Activated naive CD8-positive, alpha-beta T cell treated with anti-CD3 and anti-CD28 coated beads, Interleukin-2, amount 10 ng/mL, durations not matched to agents 7 days and 5 days (primary cell): ENCODE measurements at places on chromosomes 2 and 18. TPM values are rescaled to one million over a fixed set of nuclear protein-coding genes. Genes with fewer than 3 reads are reported as not detected.

DNA sequence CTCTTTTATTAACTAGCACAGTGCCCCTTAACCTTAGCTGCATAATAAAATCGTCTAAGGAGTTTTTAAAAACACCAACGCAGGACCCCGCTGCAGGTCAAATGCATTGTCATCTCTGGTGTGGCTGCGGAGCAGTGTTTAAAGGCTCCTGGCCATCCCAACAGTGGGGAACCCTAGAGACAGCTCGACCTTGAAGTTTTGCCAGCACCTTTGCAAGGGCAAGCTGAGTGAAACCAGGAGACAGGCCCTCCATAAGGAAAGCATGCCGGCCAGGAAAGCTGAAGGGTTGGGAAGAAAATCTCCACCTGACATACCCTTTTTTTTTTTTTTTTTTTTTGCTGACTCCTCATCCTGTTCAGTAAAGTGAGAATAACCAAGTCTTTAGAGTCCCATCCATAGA lies 349.0 kb downstream of the CMPK2 start:
- H3K27ac ChIP-seq: no peak overlapping the region
- H3K4me3 ChIP-seq: no peak overlapping the region
- DNase-seq: no peak
- no peaks in the 10 kb centered on the region for H3K36me3 ChIP-seq
- no peaks in the 10 kb centered on the region for H3K27me3 ChIP-seq

Gene FSHR
- not detected for total RNA-seq

Gene DLX2
- not detected for total RNA-seq

Gene FOXD4L1
- total RNA-seq: 0.47 TPM

GRCh38 chr2:169711751-169712509 lies 17.7 kb downstream of the PHOSPHO2 start:
- DNase-seq: no peak
- H3K27ac ChIP-seq: no peak overlapping the region
- H3K4me1 ChIP-seq: peaks cover 7% of the 10 kb centered on the region
- no peaks in the 10 kb centered on the region for H3K27me3 ChIP-seq
- H3K4me3 ChIP-seq: no peak overlapping the region

Gene MROH2A
- not detected for total RNA-seq

GRCh38 chr2:162710287-162710890 lies 128.2 kb downstream of the KCNH7 start:
- H3K4me3 ChIP-seq: no peak overlapping the region
- H3K36me3 ChIP-seq: no peaks in the 10 kb centered on the region
- no peak overlapping the region for H3K27ac ChIP-seq
- no peaks in the 10 kb centered on the region for H3K4me1 ChIP-seq

DNA sequence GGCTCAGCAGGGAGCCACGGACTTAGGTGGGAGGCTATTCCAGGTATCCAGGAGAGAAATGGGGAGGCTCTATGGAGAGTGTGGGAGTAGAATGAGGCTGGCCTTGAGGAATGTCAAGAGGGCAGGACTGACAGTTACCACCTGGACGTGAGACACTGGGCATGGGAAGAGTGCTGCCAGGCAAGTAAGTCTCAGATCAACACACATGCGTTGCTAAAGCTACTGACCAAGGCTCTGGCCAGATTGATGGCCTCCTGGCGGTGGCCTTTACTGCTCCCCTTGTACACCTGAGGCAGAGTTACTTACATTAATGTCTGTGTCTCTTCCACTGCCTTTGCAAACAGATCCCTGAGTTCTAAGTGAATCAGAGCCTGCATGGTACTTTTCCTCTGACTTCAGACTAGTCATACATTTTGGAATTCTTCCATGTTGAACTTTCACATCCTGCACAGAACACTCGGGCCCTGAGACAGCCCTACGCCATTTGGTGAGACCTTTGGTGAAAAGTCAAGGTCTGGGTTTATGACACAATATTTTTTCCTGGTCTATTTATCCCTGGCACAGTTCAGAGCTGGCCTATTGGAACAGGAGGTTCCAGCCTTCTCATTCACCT lies 398.8 kb upstream of the TRIB2 start:
- no peak overlapping the region for H3K27ac ChIP-seq
- H3K4me1 ChIP-seq: peaks cover 17% of the 10 kb centered on the region
- H3K4me3 ChIP-seq: no peak overlapping the region
- DNase-seq: no peak
- H3K36me3 ChIP-seq: peaks cover 4% of the 10 kb centered on the region

Gene DHRS9
- 0.36 TPM for total RNA-seq

- no peak for DNase-seq
- H3K4me1 ChIP-seq: peaks cover 68% of the 10 kb centered on the region
- peaks cover 60% of the 10 kb centered on the region for H3K36me3 ChIP-seq
- H3K27me3 ChIP-seq: no peaks in the 10 kb centered on the region
- no peak overlapping the region for H3K4me3 ChIP-seq
- no peak overlapping the region for H3K27ac ChIP-seq
These were observed 15.7 kb downstream of the MAL start for GRCh38 chr2:95041060-95041823.

DNA sequence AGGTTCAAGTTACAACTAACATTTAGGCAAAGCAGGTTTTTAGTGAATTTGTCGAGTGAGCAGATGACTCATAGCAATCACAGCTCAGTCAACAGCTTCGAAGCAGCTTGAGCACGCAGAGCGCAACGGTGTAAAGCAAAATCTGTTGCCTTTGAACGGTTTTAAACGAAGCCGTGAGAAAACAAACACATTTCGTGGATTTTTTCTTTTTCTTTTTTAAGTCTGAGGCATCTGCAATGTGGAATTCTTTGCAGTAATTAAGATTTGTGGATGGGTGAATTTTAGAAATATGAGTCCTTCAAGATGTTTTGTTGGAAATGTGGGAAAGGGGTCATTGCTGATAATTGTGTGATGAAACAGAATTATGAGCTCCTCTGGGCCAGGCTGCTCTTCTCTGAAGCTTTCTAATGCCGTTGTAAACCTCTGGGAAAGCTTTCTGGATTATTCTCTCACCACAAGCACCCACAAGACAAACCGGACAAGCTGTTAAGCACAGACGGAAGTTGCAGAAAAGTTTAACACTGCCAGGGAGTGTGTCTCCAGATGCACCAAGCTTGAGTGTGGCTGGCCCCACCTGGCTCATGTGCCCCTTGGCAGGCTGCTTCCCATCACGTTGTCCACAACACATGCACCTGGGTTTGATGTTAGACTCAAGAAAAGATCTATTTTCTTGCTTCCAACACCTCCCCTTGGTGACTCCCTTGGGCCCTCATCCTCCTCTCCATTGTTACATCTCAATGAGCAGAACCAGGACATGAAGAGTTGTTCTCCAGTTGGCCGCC lies 224.7 kb downstream of the ACKR3 start:
- H3K36me3 ChIP-seq: no peaks in the 10 kb centered on the region
- no peak overlapping the region for H3K27ac ChIP-seq
- DNase-seq: no peak
- H3K4me1 ChIP-seq: no peaks in the 10 kb centered on the region
- no peak overlapping the region for H3K4me3 ChIP-seq

GRCh38 chr2:135914485-135914884 lies 38.2 kb upstream of the MCM6 start:
- no peaks in the 10 kb centered on the region for H3K27me3 ChIP-seq
- peaks cover 13% of the 10 kb centered on the region for H3K4me1 ChIP-seq
- H3K36me3 ChIP-seq: peaks cover 14% of the 10 kb centered on the region
- H3K27ac ChIP-seq: no peak overlapping the region
- DNase-seq: no peak

- H3K4me1 ChIP-seq: no peaks in the 10 kb centered on the region
- H3K27me3 ChIP-seq: peaks cover 24% of the 10 kb centered on the region
- no peak overlapping the region for H3K4me3 ChIP-seq
- DNase-seq: no peak
- H3K36me3 ChIP-seq: no peaks in the 10 kb centered on the region
These were observed 684.4 kb downstream of the NRXN1 start for GRCh38 chr2:50347358-50348044.

Gene ITPRIPL1
- total RNA-seq: 32.8 TPM

DNA sequence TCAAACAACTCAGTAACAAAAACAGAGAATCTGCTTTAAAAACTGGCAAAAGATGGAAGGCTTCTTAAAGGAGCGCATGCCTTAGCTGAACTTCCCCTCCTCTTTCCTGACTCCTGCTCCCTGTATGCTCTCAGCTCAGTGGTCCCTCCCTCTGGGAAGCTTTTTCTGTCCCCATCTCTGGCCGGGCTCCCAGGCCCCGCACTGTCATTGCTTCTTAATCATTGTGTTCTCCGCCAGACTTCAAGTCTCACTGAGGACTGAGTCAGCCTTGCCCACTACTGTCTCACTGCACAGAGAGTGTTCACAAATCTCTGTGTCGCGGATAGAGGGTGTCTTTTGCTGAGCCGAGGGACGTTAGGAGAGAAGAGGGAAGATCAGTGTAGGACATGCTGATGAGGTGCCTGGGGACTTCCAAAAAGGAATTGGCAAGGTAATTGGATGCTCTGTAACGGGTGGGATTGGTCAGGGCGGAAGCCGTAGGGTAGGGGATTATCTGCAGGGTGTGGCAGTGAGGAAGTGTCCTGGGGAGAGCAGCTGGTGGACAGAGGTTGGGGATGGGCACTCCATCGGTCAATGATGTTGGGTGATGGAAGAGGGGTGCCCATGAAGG lies 16.2 kb downstream of the TOGARAM2 start:
- H3K36me3 ChIP-seq: no peaks in the 10 kb centered on the region
- no peaks in the 10 kb centered on the region for H3K27me3 ChIP-seq

- DNase-seq: no peak
- no peak overlapping the region for H3K27ac ChIP-seq
- H3K4me1 ChIP-seq: no peaks in the 10 kb centered on the region
- H3K4me3 ChIP-seq: no peak overlapping the region
- peaks cover 4% of the 10 kb centered on the region for H3K27me3 ChIP-seq
These were observed 73.7 kb upstream of the COPS8 start for GRCh38 chr2:237012004-237012403.

GRCh38 chr2:126399001-126399400 lies 257.0 kb upstream of the GYPC start:
- H3K27ac ChIP-seq: no peak overlapping the region
- peaks cover 19% of the 10 kb centered on the region for H3K27me3 ChIP-seq
- no peaks in the 10 kb centered on the region for H3K36me3 ChIP-seq
- no peak overlapping the region for H3K4me3 ChIP-seq

GRCh38 chr2:42733852-42734251 lies 30.1 kb downstream of the OXER1 start:
- H3K27ac ChIP-seq: no peak overlapping the region
- no peak overlapping the region for H3K4me3 ChIP-seq
- no peaks in the 10 kb centered on the region for H3K4me1 ChIP-seq
- H3K27me3 ChIP-seq: no peaks in the 10 kb centered on the region
- H3K36me3 ChIP-seq: peaks cover 79% of the 10 kb centered on the region
- no peak for DNase-seq

- H3K4me3 ChIP-seq: peak overlapping the region; percentile 83
- H3K27me3 ChIP-seq: no peaks in the 10 kb centered on the region
- H3K27ac ChIP-seq: peak overlapping the region; percentile 97
- peak; percentile 31 for DNase-seq
These were observed 60.2 kb upstream of the ALPP start for GRCh38 chr2:232318169-232318855.

Gene ACMSD
- not detected for total RNA-seq

GRCh38 chr18:74590671-74591070 lies 7.0 kb upstream of the ZNF407 start:
- H3K27ac ChIP-seq: no peak overlapping the region
- H3K4me3 ChIP-seq: no peak overlapping the region
- H3K4me1 ChIP-seq: peaks cover 23% of the 10 kb centered on the region
- H3K27me3 ChIP-seq: peaks cover 19% of the 10 kb centered on the region

GRCh38 chr2:238256111-238256510 lies 16.3 kb upstream of the HES6 start:
- no peak overlapping the region for H3K27ac ChIP-seq
- H3K4me1 ChIP-seq: no peaks in the 10 kb centered on the region
- no peak overlapping the region for H3K4me3 ChIP-seq
- DNase-seq: no peak
- peaks cover 3% of the 10 kb centered on the region for H3K36me3 ChIP-seq

DNA sequence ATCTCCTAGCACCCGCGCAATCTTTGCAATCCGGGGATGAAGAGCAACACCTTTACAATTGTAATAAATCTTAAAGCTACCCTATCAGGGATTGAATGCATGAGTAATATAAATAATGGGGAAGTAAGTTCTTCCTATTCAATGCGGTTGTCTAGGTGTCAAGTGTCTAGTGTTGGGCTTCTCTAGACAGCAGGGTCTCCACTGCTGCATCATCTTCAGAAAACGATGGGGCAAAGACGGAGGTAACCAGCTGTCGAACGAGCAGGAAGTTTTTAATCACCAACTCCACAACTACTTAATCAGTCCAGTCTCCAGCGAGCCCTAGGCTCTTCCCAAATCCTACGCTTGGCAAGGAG lies 573 bp downstream of the STAM2 start:
- H3K4me1 ChIP-seq: peaks cover 22% of the 10 kb centered on the region
- H3K4me3 ChIP-seq: peak overlapping the region; percentile 97
- peaks cover 6% of the 10 kb centered on the region for H3K36me3 ChIP-seq
- DNase-seq: no peak

- H3K27me3 ChIP-seq: peaks cover 44% of the 10 kb centered on the region
- no peaks in the 10 kb centered on the region for H3K36me3 ChIP-seq
- H3K4me1 ChIP-seq: peaks cover 4% of the 10 kb centered on the region
- no peak overlapping the region for H3K4me3 ChIP-seq
- H3K27ac ChIP-seq: no peak overlapping the region
These were observed 11.7 kb downstream of the OSBPL6 start for GRCh38 chr2:178205853-178206521.

- no peak overlapping the region for H3K27ac ChIP-seq
- H3K4me3 ChIP-seq: no peak overlapping the region
- no peaks in the 10 kb centered on the region for H3K27me3 ChIP-seq
- peaks cover 33% of the 10 kb centered on the region for H3K36me3 ChIP-seq
- no peak for DNase-seq
- H3K4me1 ChIP-seq: peaks cover 35% of the 10 kb centered on the region
These were observed 750.1 kb downstream of the RNF144A start for GRCh38 chr2:7667260-7667757.

DNA sequence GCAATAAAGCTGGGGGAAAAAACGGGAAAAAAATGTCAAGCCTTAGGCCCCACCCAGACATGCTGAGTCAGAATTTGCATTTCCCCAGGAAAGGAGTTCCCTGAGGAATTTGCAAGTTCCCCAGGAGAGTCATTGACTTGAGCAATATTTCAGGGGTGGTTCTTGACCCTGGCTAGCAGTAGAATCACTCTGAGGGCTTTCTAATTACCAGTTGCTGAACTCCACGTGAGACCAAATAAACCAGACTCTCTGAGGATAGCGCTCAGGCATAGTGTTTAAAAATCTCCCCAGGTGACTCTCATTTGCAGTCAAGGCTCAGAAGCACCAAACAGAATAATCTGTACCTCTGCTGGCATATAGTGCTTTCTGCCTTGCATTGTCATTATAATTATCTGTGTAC lies 48.7 kb downstream of the C1QL2 start:
- no peak for DNase-seq
- no peaks in the 10 kb centered on the region for H3K4me1 ChIP-seq
- H3K27ac ChIP-seq: no peak overlapping the region
- H3K27me3 ChIP-seq: peaks cover 4% of the 10 kb centered on the region
- no peaks in the 10 kb centered on the region for H3K36me3 ChIP-seq

Gene TGIF1
- total RNA-seq: 35.6 TPM
